IMR-90 (cell line): ENCODE measurements at places on chromosomes 11 and 22.
A peak's percentile ranks its signal among the peaks of the same experiment; 100 is the strongest.

GRCh38 chr22:50576806-50577696 lies 1.2 kb downstream of the CPT1B start:
- DNase-seq, result no peak

- no peak for DNase-seq
These were observed 6.5 kb downstream of the IGLL5 start for GRCh38 chr22:22893891-22894739.

DNA sequence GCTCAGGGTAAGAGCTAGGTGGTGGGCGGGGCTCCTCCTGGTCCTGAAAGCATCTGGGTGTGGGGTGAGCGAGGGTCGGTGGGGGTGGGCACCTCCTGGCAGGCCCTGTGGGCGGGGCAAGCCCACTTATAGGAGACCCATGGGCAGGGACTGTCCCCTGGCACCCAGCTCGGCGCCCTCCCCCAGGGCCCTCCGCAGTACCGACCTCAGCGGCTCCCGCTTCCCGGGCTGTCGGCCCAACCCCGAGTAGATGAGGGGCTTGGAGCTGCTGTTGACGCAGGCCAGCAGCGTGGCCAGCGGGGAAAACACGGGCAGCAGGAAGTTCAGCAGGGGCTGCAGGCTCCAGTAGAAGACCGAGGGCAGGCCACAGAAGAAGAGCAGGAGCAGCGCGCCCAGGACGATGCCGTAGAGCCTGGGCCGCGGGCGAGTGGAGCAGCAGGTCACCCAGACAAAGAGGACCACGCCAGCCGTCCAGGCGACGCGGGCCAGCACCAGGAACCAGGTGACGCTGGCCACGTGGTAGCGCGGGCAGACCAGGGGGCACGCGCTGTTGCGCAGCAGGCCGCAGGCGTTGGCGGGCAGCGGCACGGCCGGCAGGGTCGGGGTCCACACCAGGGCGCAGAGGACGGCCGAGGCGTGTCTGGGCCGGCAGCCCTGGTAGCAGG lies 663 bp downstream of the MRGPRG start:
- DNase-seq, result no peak

DNA sequence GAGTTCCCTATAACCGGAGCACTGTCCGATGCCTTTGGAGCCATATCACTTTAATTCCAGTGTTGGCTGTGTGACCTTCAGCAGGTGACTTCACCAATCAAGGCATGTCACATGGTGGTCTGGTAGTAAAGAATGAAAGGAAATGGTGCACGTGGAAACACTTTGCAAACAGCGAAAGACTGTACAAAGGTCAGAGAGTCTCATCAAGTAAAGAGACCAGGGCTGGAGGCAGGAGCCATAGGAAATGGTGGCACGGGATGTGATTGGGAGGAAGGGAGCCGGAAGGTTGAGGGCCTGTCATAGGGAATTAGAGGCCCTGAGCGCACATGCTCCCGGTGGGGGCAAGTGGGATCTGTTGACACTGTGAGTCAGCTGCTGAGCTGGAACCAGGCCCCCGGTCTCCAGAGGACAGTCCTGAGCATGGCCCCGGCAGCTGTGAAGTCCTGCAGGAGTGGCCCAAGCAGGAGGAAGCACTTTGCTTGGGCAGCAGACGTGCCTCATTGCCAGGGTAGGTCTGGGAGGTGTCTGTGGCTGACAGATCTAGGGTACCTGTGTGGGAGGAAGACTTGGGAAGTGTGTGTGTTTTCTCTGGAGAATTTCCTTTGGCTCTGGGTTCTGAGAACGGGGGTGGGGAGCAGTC lies 2.0 kb downstream of the DAGLA start:
- no peak for DNase-seq

DNA sequence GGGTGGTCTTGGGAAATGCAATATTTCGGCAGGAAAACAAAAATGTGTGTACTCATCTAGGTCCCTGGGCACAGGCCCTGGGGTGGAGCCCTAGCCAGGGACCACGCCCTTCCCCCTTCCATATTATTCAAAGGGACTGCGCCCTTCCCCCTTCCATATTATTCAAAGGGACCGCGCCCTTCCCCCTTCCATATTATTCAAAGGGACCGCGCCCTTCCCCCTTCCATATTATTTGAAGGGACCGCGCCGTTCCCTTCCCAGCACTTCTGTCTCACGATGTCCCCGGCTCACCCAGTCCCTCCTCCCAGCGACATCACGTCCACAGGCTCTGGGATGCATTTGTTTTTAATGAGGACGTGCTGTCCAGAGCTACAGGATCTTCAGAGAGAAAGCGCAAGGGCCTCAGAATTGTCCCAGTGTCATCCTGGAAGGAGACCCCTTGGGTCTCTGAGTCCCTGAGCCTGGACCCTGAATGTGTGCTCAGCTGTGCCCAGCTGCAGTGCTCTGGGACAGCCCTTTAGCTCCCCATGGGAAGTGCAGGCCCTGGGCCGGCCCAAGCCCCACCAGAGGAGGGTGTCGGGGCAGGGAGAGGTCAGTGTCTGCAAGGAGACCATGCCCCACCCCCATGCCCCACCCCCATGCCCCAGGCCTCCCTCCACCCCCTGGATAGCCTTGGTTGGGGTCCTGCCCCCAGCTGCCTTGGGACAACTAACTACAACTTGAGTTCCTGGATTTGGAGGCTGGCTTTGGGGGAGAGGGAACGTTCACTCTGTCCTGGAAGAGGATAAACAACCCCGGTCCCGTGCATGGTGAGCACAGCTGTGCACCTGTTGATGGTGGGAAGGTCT lies 810.0 kb downstream of the BRD1 start:
- no peak for DNase-seq

DNA sequence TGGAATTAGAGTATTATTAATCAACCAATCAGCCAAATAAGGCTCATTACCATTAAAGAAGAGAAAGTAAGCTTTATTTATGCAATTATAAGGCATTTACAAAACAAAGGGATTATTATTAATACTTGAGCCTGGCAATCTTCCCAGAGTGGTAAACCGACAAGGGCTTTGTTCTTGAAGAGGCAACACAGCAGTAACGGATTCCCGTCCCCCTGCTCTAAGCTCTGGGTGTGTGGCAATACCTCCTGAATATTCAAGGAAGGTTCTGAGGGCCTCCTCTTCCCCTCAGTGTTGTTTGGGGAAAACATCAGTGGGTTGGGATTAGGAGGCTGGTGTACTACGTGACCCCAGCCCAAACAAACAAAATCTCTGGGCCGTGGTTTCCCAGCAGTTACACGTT lies 176.5 kb downstream of the TENM4 start:
- DNase-seq, result no peak

DNA sequence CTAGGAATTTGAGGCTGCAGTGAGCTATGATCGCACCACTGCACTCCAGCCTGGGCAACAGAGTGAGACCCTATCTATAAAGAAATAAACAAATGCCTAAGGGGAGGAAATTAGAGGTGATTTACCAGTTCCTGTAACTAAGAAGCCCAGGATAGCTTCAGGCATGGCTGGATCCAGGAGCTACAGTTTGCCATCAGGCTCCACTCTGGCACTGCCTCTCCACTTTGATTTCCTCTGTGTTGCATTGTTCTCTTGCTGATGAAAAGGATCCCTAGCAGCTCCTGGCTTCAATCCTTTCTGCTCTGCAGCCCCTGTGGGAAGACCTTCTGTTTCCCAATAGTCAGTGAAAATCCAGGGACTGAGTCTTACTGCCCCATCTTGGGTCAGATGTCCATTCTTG lies 20.1 kb upstream of the FADD start:
- DNase-seq, result no peak

DNA sequence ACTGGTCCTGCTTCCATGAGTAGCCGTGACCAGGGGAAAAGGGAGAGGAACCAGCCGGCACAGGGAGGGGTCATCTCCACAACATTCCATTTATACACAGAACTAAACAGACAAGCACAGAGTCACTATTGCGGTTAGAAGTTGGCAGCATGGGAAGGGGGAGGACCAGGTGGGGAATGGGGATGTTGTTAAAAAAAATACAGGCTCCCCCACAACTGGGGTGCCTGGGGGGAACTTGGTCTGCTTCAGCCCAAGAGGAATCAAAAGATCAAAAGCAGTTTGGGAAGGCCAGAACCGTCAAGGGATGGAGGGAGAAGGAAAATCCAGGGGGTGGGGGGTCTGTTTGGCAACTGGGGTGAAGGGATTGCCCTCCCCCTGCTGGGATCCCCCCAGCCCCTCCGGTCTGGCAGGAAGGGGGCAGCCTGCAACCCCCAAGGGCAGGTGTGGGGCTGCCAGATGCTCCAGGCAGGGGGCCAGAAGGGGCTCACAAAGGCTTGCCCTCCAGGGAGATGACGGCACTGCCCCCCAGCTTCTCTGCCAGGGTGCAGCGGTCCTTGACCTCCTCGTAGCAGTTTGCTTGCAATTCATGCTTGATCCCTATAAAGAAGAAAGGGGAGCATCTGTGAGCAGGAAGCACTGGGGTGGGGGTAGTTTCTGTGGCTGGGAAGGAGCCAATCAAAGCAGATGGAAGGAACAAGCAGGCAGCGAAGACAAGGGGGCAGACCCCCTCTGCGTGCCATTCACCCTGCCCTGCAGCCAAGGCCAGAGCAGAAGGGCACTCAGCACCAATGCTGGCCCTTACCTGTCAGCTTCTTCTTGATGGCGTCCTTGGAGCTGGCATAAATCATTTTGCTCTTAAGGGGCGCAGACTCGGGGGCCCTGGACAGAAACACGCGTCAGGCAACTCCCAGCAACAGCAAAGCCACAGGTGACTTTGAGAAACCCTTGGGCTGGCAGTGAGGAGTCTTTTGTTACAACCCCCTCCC lies 2.8 kb downstream of the CFL1 start:
- DNase-seq, result no peak

GRCh38 chr11:117814204-117814765 lies 10.3 kb downstream of the FXYD2 start:
- no peak for DNase-seq

GRCh38 chr11:123145661-123146060 lies 49.4 kb downstream of the CLMP start:
- DNase-seq, result no peak

- peak; percentile 45 for DNase-seq
These were observed 3.8 kb upstream of the OR5A2 start for GRCh38 chr11:59429924-59430516.

GRCh38 chr11:86625981-86626380 lies 46.4 kb downstream of the ME3 start:
- DNase-seq, result no peak

GRCh38 chr22:41779929-41780505 lies 20.5 kb upstream of the CCDC134 start:
- DNase-seq, result no peak

DNA sequence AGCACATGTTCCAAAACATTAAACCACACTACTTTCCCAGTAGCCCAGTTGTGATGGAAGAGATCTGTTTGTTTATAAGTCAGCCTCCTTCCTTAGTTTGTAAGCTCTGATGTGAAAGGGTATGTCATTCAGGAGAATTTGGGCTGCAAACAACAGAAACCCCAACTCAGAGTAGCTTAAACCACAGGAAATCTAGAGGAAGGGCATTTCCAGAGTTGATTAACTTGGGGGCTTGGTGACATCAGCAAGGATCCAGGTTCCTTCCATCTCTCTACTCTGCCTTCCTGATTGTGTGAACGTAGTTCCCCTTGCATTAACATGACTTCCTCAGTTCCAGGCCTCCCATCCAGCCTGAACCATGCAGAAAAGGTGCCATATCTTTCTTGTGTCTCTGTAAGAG lies 6.5 kb upstream of the FJX1 start:
- DNase-seq, result peak; percentile 33

GRCh38 chr11:62542750-62543567 lies 3.6 kb downstream of the AHNAK start:
- DNase-seq, result peak; percentile 70

DNA sequence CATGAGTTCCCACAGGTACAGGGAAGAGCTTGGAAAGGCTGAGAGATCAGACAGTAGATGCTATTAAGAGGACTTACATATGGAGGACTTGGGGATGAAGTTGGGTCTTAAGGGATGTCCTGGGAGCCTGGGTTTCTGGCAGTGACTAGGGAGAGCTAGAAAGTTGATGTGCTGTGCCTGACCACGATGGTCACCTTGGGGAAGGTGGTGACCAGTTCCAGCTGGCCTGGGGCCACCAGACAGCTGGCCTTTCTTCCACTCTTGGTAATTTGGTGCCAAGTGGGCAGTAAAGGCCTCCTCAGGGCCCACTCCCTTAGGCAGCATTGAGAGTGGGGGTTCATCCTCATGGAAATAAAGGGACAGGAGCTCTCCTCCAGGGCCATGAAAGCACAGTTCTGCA lies 13.9 kb upstream of the CSF2RB start:
- DNase-seq, result no peak

DNA sequence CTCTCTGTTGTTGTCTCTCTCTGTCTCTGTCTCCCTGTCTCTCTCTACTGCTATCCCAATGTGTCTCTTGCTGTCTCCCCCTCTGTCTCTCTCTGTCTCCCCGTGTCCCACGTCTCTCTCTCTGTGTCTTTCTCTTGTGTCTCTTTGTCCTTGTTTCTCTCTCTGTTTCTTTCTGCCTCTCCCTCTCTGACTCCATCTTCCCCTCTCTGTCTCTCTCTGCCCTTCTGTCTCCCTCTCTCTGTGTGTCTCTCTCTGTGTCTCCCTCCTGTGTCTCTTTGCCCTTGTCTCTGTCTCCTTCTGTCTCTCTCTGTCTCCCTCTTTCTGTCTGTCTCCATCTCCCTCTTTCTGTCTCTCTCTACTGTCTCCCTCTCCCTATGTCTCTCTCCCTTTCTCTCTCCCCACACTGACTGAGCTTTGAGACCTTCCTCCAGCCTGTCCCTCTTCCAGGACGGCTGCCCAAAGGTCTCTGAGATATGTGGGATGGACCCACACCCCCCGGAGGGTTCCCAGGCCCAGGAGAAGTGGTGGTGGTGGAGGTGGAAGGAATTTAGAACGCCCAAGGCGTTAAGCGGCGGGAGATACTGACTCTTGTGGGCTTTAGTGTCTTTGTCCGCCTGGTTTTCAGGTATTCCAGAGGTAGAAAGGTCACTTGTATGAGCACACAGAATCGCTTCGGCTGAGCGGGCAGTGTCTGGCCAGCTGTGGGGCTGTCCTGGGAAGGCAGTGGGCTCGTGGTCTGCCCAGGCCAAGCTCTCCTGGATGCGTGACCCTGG lies 65.5 kb upstream of the CCND1 start:
- DNase-seq, result no peak

DNA sequence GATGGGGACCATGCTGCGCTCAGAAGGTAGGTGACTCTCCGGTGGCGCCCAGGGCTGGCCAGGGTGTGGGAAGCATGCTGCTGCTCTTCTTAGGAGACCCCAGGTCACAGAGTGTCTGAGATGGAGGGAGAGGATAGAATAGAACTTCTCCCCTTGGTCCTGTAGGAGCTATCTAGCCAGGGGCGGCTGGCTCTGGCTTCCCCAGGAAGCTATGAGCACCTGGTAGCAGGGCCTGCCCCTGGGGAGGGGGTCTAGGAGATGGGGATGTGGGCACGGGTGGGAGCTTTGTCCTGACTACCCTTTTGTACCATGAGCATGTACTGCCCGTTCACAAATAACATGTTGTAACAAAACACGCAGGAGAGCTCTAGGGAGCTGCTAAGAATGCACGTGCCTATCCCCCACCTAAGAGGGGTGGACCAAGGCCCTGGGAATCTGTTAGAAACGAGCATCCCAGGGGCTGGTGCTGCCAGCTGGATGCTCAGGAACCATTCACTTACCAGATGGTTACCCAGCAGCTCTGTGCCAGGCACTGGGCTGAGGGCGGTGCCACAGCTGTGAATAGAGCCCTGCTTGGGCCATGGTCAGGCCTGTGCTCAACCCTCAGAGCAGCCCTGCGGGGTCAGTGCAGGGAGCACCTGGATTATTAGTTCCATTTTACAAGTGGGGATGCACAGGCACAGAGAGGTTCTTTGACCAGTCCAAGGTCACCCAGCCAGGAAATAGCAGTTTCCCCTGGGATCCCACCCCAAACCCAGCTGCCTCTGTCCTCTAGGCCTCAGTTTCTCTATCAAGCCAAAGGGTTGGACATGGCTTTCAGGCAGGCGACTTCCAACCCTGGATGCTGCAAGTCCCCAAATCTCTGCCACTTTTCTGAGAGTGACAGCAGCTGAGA lies 2.2 kb downstream of the SLC39A13 start:
- DNase-seq, result no peak

GRCh38 chr11:103659206-103659618 lies 377.2 kb upstream of the DDI1 start:
- no peak for DNase-seq
